ENCODE measurements at places on chromosomes 3 and 15. TPM values are rescaled to one million over a fixed set of nuclear protein-coding genes. Genes with fewer than 3 reads are reported as not detected.
A peak's percentile ranks its signal among the peaks of the same experiment; 100 is the strongest.

The GOLGA8O gene
- 2.9 TPM for total RNA-seq

DNA sequence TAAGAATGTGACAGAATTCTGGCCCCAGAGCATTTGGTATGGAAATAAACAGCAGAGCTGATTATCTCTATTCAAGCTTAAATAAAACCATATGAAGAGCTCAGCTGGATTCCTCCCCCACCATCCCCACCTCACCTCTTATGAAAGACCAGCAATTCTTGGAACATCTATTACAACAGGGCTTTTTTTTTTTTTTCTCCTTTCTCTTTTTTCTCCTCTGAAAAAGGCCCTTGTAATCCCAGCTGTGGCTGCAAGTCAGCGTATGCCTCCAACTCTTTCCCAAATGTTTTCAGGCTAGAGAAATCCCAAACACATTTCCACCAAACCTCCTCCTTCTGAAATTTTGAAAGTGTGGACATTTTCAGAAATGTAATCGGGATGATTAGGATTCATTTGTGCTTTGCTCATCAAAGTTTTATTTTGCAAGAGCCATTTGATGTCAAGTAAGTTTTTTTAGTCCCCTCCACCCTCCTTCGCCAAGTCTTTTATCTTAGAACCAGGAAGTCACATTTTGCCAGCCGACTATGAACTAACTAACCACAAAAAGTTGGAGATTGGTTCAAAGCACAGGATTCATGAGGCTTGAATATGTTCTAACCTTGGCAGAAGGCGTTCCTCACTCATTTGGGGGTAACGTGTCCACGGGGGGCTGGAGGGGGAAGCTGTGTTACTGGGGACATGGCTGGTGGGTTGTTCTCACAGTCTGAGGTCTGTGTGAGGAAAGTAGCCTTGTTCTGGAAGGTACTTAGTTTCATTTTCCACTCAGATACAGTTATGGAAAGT lies 142.0 kb upstream of the PDZRN3 start:
- DNase-seq: peak; percentile 55

DNA sequence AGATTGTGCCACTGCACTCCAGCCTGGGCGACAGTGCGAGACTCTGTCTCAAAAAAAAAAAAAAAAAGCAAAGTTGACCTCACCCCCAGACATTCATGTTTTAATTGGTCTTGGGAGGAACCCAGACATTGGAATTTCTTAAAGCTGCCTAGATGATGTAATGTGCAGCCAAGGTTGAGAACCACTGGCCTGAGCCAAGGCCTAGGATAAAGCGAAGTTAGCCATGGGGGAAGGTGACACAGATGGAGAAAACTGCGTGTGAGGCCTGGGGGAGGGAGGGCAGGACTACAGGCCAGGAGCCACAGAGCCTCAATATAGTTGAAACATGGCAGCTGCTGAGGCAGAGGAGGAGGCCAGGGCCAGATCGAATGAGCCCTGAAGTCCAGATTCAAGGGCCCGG lies 21.0 kb downstream of the GLB1 start:
- DNase-seq: no peak

DNA sequence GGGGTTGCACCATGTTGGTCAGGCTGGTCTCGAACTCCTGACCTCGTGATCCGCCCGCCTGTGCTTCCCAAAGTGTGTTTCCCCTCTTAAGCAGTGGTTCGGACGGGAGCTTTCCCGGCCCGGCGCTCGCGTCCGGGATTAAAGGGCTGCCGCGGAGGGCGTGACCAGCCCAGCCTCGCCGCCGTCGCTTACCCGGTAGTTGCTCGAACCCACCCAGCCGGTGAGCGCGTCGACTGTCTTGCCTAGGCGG lies 513 bp downstream of the CLASP2 start:
- peak; percentile 69 for DNase-seq

DNA sequence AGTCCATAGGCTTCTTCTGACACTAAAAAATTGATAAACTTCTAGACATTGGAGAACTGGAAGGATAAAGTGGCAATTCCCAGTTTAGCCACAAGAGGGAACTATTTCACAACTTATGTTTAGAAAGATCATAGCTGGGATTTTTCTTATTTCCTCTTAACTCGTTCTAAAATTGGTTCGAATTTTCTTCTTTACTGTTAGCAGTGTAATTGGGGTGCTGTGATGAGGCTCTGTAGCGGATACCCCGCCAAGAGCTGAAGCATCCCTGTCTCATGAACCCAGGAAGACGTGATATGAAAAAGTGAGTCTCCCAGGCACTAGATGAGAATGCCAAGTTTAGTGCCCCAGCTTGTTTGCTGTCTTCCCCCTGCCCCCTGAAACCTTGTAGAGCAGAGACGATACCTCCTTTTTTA lies 85.1 kb downstream of the PDCD6IP start:
- no peak for DNase-seq

GRCh38 chr3:24951180-24951579 lies 456.5 kb upstream of the THRB start:
- DNase-seq: no peak
